Activated T-helper 1 cell treated with anti-CD3 and anti-CD28 coated beads, Interleukin-2, amount 50 U/mL, for 16 hours (primary cell): ENCODE measurements at places on chromosomes 6 and 20.

- DNase-seq: no peak
These were observed 2.9 kb downstream of the MAP7 start for GRCh38 chr6:136547336-136547735.

DNA sequence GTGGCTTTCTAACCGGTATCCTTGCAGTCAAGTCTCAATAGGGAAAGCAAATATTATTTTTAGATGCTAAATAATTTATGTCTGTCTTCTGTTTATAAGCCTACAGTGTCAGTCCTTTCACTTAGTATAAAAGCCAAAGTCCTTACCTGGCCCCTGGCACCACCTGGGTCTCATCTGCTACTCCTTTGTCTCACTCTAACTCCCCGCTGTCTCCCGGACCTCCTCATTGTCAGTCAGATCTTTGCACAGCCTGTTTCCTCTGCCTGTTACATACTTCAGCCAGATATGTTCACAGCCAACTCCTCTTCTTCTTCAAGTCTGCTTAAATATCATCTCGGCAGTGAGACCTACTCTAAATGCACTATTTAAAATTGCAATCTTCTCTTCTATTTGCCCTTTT lies 84.2 kb downstream of the THEMIS start:
- DNase-seq: no peak

- DNase-seq: no peak
These were observed 36.6 kb downstream of the PTPN1 start for GRCh38 chr20:50546729-50547314.

DNA sequence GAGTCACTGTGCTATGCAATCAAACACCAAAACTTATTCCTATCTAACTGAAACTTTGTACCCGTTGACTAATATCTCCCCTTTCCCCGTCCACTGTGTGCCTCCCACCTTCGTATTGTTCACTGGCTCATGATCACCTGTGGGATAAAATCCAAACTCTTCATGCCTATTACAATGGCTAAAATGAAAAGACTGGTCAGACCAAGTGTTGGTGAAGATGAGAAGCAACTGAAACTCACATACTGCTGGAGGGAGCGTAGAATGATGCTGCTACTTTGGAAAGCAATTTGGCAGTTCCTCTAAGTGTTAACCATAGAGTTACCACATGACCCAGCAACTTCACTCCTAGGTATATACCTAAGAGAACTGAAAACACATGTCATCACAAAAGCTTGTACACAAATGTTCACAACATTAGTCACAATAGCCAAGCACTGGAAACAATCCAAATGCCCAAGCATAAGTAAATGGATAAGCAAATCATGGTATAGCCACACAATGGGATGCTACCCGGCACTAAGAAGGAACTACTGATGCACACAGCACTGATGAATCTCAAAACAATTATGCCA lies 13.1 kb downstream of the RPS10 start:
- DNase-seq: no peak

DNA sequence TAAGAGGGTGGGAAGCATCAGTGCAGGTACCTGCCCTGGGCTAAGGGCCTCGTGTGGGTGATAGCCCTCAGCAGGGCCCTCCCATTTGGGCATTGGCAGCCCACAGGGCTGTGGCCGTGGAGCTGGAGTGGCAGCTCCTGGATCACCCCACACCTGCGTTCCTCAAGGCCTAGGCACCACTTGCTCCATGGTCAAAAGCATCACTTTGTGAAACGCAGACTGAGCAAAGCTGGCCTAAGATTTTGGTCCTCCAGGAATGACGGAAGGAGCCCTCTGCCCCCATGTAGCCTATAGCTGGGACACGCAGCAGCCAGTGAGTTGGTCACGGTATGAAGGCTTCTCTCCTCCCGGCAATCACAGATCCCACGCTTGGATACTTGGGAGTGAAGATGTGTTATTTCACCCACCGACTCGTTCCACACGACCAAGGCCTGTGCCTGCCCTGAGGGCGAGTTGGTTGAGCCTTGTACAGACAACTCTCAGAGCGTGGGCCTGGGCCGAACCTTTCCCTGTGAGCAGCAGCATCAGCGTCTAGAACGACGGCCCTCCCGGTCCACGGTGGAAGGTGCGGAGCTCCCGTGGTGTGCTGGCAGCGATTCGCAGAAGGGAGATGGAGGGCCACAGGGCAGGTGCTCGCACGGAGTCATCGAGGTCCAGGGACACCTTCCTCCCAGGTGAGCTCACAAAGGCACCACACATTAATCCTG lies 39.7 kb downstream of the THBS2 start:
- DNase-seq: no peak

GRCh38 chr6:148177589-148178233 lies 164.9 kb upstream of the SASH1 start:
- no peak for DNase-seq

DNA sequence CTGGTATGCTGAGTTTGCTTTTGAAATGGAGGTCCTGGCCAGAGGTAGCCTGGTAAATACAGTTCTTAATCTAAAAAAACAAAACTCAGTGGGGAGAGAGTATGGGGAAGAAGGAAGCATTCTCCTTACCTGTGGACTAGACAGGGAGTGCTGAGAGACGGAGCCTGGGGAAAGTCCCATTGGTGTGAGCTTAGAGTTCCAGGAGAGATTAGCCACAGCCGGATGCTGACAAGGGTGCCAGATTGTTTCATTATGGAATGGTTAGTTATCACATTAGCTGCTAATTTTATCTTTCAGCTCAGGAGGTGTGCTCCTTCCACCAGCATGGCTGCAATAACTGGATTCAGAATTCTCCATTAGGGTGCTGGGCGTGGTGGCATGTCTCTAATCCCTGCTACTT lies 75.9 kb downstream of the RREB1 start:
- DNase-seq: no peak

- no peak for DNase-seq
These were observed 12.6 kb downstream of the TUBB2B start for GRCh38 chr6:3214898-3215297.

- DNase-seq: no peak
These were observed 80.4 kb upstream of the CD93 start for GRCh38 chr20:23166563-23166962.

GRCh38 chr6:150752409-150752808 lies 113.1 kb upstream of the MTHFD1L start:
- no peak for DNase-seq

GRCh38 chr20:62350098-62350628 lies 16.9 kb downstream of the LAMA5 start:
- DNase-seq: no peak

- DNase-seq: no peak
These were observed 48.7 kb upstream of the SAMD5 start for GRCh38 chr6:147459780-147460179.

DNA sequence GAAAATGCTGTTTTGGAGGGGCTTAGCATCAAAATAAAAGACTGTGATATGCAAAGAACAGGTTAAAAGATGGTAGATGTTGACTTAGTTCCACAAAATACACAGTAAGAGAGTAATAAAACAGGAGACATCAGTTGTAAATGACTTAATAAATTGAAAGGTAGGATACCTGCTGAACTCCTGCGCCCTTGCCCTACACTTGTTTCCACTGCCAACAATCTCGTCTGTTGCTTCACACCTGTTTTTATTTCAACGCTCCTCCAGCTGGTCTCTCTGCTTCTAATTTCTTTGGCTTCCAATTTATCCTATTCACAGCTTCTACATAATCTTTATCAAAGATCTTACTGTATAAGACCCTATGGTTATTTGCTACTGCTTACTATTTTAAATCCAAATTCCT lies 115.9 kb upstream of the BEND3 start:
- no peak for DNase-seq

- DNase-seq: no peak
These were observed 80.2 kb downstream of the AFDN start for GRCh38 chr6:167906899-167907298.

- DNase-seq: no peak
These were observed 136.0 kb upstream of the TOP1 start for GRCh38 chr20:40892642-40893041.

DNA sequence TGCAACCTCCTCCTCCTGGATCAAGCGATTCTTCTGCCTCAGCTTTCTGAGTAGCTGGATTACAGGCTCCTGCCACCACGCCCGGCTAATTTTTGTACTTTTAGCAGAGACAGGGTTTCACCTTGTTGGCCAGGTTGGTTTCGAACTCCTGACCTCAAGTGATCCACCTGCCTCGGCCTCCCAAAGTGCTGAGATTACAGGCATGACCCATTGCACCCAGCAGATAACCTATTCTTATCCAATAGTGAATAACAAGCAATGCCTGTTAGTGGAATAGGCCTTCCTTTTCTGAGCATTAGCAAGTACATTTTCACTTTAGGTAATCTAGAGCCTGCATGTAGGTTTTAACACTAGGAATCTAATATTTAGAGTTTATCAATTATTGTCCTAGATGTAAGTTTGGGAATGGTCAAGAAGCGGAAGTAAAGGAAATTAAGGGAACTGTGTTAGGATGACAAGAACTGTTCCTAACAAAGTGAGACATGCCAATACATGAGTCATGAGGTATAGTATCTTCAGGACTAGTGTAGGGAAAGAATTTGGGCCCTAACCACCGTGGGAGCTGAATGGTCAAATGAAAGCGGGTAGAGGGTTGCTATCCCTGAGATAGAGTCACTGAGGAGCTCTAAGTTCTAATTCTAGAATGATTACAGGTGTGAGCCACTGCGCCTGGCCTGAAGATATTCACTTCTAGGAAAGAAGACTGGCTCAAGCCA lies 15.0 kb downstream of the BLTP3A start:
- no peak for DNase-seq

DNA sequence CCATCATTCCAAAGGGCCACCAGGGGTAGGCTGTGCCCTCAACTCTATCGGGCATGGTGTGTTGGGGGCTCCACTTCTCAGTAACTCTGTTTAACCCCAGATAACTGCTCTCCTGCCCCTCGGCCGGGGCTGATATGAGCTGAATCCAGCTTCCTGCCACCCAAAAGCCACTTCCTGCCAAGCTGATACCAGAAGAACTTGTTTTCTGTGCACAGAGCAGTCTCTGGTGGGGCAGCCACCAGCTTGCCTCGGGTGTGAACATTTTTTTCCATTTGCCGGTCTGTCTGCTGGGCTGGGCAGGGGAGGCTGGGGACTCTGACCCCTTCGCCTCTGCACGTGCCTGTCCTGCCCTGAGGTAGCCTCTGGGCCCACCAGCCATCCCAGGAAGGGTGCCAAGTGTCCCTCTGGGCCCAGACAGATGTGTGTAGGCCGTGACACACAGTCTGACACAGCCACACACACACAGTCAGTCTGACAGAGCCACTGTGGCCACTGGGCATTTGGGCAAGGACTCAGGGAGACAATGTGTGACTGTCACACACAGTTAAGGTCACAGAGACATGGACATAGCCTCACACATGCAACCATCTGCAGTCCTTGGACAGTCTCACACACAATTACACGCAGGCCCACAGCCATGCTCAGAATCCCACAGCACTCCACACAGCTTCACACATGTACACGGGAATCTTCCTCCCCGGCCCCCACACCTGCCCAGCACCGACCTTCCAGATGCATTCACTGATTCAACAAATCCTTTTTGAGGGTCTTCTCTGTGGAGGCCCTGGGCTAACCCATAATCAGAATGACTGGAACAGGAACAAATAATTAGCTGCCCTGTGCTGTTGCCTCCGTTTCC lies 45.1 kb downstream of the NOL4L start:
- peak; percentile 47 for DNase-seq

- DNase-seq: no peak
These were observed 36.9 kb upstream of the SUMO4 start for GRCh38 chr6:149363154-149363553.

DNA sequence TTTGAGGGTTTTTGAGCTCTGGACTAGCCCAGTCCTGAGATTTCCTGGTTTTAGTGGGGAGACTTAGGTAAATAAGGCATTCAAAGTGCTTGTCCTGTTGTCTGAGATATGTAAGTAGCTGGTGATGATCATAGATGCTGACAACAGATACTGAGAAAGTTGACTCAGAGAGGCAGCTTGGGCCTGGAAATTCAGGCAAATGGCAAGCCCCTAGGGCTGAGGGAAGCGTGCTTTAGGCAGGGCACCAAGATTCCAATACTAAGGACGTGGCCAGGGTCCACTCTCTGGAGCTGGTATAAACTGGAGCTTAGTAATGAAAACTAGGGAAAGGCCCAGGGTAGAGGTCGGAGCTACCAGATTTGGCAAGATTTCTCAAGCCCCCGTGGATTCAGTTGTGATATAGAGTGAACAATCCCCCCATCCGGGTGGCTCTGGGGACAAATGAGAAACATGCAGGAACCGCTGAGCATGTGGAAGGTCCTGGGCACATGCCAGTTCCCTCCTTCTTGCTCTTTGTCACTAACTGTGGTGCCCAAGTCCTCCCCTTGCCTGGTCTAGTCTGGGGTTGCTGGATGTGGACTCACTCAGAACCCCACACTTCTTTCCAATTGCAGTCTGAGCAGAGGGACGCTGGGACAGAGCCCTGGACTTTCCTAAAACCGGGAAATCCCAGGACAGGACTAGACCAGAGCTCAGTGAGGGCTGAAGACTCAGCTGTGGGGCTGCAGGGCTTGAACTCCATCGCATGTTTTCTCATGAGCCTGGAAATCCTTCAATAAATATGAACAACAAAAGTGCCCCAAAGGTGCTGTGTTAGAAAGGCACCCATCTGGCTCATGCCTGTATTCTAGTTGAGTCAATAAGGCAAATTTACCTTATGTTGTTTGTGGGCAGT lies 10.3 kb downstream of the SLC22A3 start:
- DNase-seq: no peak
